ENCODE measurements at places on chromosomes 3 and 15. TPM values are rescaled to one million over a fixed set of nuclear protein-coding genes. Genes with fewer than 3 reads are reported as not detected.

GRCh38 chr3:171377859-171378258 is 82.3 kb downstream of the TNIK start:
- H3K36me3 ChIP-seq: no peaks in the 10 kb centered on the region
- H3K27ac ChIP-seq: no peak overlapping the region
- no peak overlapping the region for H3K4me3 ChIP-seq
- peaks cover 48% of the 10 kb centered on the region for H3K4me1 ChIP-seq

DNA sequence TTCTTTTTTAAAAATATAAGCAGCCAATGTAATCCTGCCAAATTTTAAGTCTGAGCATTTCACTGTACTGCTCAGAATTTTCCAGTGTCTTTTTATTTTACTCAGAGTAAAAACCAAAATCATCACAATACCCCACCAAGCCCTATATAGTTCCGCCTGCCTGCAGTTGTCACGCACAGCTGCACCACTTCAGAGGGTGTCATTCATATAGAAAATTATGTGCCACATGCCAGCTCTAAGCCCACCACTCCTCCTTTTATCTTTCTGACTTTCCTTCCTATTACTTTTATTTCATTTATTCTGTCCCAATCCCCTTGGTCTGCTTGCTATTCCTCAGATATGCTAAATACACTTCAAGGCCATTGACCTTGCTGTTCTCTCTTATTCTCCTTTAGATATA is 233.1 kb upstream of the DPPA4 start:
- peaks cover 5% of the 10 kb centered on the region for H3K27me3 ChIP-seq
- H3K36me3 ChIP-seq: no peaks in the 10 kb centered on the region
- no peak for DNase-seq
- H3K4me1 ChIP-seq: no peaks in the 10 kb centered on the region
- H3K4me3 ChIP-seq: no peak overlapping the region
- no peak overlapping the region for H3K27ac ChIP-seq

DNA sequence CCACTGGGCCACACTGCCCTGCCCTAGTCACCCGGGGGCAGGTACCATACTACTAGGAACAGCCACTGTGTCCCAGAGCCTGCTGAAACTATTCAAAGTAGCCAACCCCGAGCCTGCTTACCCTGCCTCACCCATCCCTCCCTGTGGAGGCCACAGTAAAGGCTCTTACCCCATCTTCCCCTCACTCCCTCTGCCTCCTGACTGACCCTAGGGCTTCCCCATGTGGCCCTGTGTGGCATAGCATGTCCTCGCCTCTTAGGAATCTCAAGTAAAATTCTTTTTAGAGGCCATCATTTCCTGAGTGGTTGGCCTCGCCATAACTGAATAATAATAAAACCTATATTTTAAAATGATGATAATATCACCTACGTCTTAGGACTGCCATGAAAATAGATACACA is 112.2 kb upstream of the SLC6A11 start:
- no peak overlapping the region for H3K4me3 ChIP-seq
- H3K27me3 ChIP-seq: peaks cover 56% of the 10 kb centered on the region
- H3K4me1 ChIP-seq: peaks cover 10% of the 10 kb centered on the region
- peak; percentile 30 for DNase-seq

GRCh38 chr3:18419232-18419631 is 5.9 kb downstream of the SATB1 start:
- peak overlapping the region; percentile 85 for H3K4me3 ChIP-seq
- DNase-seq: no peak
- H3K36me3 ChIP-seq: peaks cover 92% of the 10 kb centered on the region
- H3K27ac ChIP-seq: peak overlapping the region; percentile 95
- H3K4me1 ChIP-seq: peaks cover 92% of the 10 kb centered on the region

Gene GJD2
- not detected for total RNA-seq

Gene ITIH1
- total RNA-seq: not detected

Gene TRIM59
- 32.5 TPM for total RNA-seq
